ENCODE measurements at places on chromosomes 12 and 14.

DNA sequence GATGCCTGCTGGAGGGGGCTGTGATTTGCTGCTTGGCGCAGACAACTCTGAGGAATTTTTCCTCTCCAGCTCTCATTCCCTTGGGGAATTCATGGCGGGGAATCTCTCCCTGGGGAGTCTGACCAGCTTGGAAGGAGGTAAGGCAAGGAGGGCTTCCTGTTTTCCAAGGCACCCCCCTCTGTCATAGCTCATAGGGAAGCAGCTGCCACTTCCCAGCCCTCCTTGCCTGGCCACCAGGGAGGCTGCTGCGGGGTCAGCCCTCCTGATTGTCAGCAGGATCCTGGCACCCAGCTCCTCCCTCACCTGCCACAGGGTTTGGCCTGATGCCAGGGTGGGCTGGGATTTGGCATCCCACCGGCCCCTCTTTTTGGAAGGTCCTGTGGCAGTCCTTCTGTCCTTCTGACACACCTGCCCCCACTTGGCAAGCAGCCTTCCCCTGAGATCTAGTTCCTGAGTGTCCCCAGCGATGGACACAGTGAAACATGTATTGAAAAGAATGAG is 74.9 kb downstream of the TSPAN9 start:
- no peak for DNase-seq

- no peak for DNase-seq
Observed at GRCh38 chr12:114306646-114307045, 99.3 kb downstream of the TBX5 start.

GRCh38 chr12:117408161-117408791 is 46.9 kb upstream of the NOS1 start:
- no peak for DNase-seq

- DNase-seq, result no peak
Observed at GRCh38 chr12:129202109-129202814, 349.0 kb downstream of the GLT1D1 start.

GRCh38 chr12:49922349-49923034 is 18.8 kb upstream of the FAIM2 start:
- no peak for DNase-seq

GRCh38 chr14:92601131-92601710 is 87.6 kb downstream of the RIN3 start:
- DNase-seq, result no peak

DNA sequence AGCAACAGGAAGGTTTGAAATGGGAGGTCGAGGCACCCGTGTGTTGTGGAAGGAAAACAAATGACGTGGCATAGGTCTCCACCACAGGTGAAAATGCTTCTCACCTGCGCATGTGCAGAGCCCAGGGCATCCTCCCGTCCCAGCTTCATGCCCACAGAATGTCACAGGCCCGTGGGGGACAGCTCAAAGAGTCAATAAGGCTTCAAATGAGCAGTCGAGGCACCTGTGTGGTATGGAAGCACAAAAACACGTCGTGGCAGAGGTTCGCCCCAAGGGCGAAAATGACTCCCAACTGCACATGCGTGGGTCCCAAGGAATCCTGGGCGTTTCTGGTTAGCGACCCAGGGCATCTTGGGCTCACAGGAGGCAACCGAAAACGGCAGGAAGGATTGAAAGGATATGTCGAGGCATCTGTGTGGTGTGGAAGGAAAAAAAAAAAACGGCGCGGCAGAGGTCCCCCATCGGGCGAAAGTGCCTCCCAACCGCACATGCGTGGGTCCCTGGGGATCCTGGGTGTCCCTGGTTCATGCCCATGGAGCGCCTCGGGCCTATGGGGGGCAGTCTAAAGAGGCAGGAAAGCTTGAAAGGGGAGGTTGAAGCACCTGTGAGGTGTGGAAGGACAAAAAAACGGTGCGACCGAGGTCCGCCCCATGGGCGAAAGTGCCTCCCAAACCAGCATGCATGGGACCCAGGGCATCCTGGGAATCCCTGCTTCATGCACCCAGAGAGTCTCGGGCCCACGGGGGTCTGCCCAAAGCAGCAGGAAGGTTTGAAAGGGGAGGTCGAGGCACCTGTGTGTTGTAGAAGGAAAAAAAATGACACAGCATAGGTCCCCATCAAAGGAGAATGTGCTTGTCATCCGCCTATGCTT is 578.5 kb downstream of the ALG10 start:
- no peak for DNase-seq
